ENCODE measurements at places on chromosomes 6 and 20.

- peak overlapping the region; percentile 83 for H3K27ac ChIP-seq
- no peak overlapping the region for H3K4me3 ChIP-seq
- H3K4me1 ChIP-seq = peaks cover 9% of the 10 kb centered on the region
- no peaks in the 10 kb centered on the region for H3K36me3 ChIP-seq
- peak; percentile 62 for DNase-seq
- no peaks in the 10 kb centered on the region for H3K27me3 ChIP-seq
Observed at GRCh38 chr6:52390361-52390727, 28.4 kb downstream of the PAQR8 start.

DNA sequence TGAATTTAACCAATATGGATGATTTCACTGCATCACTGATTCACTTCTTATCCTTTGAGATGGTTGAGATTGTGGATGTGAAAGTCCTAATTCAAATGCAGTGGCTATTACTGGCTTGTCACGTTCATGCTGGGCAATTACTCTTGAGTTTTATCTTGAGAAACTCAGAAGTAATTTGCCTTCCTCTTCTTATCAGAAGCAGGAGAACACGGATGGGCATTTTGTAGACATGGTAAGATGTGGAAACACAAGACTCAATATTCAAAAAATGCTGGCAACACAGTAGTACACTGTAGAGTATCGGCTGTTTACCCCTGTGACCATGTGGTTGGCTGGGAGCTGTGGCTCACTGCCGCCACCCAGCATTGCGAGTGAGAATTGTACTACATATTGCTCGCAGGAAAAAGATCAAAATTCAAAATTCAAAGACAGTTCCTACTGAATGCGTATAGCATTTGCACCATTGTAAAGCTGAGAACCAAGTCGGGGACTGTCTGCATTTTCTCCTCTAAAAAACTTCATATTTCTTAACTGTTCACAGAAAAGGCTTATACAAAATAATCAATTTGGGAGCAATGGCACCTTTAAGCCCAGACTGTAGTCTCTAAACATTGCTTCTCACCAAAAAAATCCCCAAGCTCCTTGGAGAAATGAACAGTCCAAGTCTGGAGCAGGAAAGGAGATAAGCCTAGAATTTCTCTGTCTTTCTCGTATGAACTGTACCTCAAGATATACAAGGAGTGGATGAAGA lies 61.9 kb upstream of the ELOVL5 start:
- H3K27me3 ChIP-seq = no peaks in the 10 kb centered on the region
- H3K4me1 ChIP-seq = no peaks in the 10 kb centered on the region
- no peak overlapping the region for H3K27ac ChIP-seq
- H3K4me3 ChIP-seq = no peak overlapping the region

DNA sequence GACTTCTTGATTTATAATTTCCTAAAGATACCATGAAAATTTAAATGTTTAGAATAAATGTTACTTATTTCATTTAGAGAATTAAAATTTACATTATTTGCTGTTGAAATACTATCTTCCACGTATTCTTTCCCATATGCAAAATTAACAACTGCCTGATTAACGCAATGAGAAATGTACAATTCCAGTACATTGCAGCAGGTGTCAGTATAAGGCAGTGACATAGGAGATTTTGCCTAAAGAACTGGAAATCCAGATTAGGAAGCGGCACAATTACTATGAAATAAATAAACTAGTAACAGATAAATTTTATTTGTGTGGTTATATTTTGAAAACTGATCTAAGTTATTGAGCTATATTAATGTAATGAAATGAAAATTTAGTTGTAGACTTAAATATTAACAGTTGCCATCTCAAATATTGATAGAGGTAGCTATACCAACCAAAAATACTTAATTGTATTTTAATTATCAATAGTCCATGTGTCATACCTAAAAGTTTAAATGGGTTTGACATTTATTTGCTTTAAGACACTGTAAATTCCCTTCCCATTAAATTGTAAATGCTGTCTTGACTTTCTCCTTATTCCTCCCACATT lies 300.2 kb downstream of the UTRN start:
- no peaks in the 10 kb centered on the region for H3K27me3 ChIP-seq
- no peaks in the 10 kb centered on the region for H3K4me1 ChIP-seq
- no peak overlapping the region for H3K4me3 ChIP-seq
- DNase-seq = peak; percentile 48

DNA sequence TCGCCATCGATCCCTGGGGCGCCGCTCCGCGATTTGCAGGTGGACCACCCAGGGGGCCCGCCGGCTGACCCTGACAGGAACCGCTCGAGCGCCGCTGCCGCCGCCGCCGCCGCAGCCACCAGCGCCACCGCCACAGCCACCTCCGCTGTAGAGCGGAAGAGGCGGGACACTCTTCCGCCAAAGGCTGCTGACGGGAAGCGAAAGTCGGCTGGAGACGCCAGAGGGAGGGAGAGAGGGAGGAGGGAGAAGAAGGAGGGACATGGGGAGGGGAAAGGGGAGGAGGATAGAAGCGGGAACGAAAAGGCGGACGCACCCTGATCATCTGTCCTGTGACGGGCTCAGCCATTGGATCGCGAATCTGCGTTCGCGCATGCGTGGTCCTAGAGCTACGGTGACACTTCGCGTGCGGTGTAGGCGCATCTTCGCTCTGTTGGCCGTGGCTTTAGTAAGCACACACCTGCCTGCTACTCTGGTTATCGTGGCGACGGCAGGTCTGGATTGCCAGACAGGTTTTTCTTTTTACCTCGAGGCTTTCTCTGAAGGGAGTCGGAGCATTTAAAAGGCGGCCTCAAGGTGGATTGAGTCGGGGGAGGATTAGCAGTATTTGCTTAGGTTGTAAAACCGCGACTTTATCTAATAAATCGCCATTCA lies at the start of gene TMEM30A:
TMEM30A (minus strand) TSS at position 161 of the 651 bp plus-strand sequence; CDS start at position 7, 154 bp downstream.
- H3K4me3 ChIP-seq = peak within 1 kb of the TSS; percentile 90
- DNase-seq = peak; percentile 100
- peak within 1 kb of the TSS; percentile 90 for H3K27ac ChIP-seq

DNA sequence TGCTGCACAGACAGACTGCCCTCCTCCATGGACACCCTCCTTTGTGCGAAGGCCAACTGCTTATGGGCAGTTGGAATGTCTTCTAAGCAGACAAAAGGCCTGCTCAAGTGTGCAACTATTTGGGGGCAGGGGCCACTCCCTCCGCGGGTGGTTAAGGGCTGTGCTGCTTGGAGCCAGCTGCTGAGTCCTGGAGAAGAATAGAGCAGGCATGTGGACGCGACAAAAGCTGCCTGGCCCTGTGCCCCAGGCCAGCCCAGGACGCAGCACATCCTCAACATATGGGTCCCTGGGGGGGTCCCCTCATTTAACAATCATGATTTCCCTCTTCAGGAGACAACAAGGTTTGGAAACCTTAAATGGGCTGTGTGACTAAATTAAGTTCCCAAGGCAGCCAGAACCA lies 45.5 kb upstream of the ENTPD6 start:
- DNase-seq = no peak
- no peak overlapping the region for H3K27ac ChIP-seq
- no peaks in the 10 kb centered on the region for H3K4me1 ChIP-seq
- H3K4me3 ChIP-seq = no peak overlapping the region

DNA sequence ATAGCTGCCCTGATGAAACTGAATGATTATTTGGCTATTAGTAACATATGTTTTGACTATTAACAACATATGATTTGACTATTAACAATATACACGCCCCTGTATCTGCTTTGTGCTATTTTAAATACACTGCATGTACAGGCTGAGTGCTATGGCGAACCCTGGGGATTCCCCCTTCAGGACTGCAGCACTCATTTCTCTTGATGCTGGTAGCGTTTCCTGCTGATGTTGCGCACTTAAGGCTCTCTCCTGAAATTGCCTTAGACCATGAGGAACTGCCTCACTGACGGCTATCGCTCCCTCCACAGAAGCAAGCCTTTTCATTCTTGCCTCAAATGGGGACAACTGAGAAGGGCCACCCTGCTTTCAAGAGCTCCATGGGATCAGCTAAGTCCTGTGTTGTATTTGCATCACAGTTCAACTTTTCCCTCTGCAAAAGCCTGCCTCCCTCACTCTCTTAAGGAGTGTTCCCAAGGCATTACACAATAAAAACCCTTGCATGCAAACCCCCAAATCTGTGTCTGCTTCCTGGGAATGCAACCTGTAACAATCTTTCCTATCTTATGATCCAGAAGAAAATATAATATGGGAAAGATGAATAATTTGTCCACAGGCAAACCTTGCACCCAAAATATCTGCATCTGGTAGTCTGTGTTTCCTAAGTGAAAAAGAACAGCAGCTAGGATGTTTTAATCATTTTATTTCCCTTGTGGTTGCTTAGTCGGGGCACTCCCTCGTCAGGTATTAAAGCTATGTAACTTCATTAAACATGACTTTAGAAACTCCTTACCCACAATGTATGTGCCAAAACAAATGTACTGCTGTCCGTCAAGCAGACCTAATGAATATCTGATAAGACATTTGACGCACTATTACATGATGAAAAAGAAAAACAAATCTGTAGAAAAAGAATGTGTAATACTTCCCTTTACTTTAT lies 456.4 kb downstream of the COL12A1 start:
- no peak overlapping the region for H3K4me3 ChIP-seq
- H3K36me3 ChIP-seq = no peaks in the 10 kb centered on the region
- H3K27ac ChIP-seq = no peak overlapping the region
- no peak for DNase-seq

DNA sequence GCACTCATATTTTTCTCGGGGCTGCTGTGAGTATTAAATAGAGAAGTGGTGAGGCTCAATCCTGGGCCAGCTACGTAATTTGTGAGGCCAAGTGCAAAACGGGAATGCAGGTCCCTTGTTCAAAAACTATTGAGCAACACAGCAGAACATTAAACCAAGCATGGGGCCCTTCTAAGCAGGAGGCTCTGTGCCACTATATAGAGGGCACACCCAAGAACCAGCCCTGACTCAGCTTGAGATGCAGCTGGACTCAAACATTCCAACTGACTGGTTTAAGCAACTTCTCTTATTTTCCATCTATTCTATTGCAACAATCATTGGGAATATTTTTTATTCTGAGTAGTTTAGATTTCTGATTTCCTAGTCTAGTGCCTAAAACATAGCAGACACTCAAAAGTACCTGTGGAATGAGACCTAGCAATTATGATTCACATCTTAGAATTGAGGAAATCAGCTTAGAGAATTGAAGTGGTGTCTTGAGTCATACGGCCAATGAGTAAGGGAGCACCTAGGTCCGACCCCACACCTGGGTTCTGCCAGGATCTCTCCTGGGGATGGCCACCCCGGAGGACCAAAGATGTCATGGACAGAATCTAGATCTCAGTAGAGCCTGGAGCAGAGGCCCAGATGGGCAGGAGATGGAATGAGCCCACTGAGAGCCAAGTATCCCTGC lies 1.3 kb downstream of the SIRPB2 start:
- H3K4me1 ChIP-seq = no peaks in the 10 kb centered on the region
- no peak overlapping the region for H3K4me3 ChIP-seq
- H3K36me3 ChIP-seq = no peaks in the 10 kb centered on the region
- no peak for DNase-seq
- peaks cover 11% of the 10 kb centered on the region for H3K27me3 ChIP-seq
